ENCODE measurements at places on chromosomes 13 and 19. TPM values are rescaled to one million over a fixed set of nuclear protein-coding genes. Genes with fewer than 3 reads are reported as not detected.

CYP4F11 gene
- not detected for total RNA-seq

GRCh38 chr13:49113526-49114286 lies 106.4 kb upstream of the MLNR start:
- H3K4me3 ChIP-seq = peak overlapping the region; percentile 46
- DNase-seq = no peak
- no peaks in the 10 kb centered on the region for H3K4me1 ChIP-seq
- H3K27ac ChIP-seq = peak overlapping the region; percentile 54

DNA sequence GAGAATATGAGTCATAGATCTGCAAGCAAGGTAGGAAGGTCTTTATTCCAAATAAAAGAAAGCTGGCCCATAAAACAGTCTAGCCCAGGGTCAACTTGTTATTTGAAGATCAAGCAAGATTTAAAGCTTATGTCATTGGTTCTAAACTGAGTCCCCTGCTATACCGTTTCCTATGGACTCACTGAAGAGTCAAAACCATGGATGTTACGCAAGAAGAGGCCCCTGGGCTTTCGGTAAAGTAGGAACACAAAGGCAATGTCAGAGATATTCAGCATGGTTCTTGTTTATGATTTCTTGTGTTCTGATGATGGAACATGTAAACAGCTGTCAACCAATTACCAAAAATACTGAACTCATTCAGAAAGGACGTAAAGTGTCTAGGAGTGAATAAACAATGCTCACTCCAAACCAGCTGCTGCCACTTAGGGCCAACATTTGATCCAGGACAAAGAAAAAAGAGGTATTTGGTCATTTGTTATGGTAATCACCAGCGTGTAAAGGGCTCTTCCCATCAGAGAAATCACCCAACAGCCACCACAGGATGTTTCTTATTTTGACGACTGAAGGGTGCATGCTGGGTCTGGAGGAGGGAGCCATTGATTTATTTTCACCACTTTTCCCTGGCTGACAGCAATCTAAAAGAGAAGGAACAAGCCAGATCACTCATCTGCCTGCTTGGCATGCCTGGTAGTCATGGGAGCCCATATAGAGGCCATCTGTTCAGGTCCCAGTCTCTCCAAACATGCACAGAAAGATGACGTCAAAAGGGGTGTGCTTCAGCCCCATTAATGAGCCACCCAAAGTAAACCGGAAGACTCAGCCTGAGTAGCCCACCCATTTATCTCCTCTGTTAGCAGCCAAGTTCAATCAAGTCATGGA lies 68.3 kb downstream of the FGF14 start:
- no peak overlapping the region for H3K4me3 ChIP-seq
- no peaks in the 10 kb centered on the region for H3K36me3 ChIP-seq
- DNase-seq = no peak
- no peaks in the 10 kb centered on the region for H3K4me1 ChIP-seq
- no peaks in the 10 kb centered on the region for H3K27me3 ChIP-seq

DNA sequence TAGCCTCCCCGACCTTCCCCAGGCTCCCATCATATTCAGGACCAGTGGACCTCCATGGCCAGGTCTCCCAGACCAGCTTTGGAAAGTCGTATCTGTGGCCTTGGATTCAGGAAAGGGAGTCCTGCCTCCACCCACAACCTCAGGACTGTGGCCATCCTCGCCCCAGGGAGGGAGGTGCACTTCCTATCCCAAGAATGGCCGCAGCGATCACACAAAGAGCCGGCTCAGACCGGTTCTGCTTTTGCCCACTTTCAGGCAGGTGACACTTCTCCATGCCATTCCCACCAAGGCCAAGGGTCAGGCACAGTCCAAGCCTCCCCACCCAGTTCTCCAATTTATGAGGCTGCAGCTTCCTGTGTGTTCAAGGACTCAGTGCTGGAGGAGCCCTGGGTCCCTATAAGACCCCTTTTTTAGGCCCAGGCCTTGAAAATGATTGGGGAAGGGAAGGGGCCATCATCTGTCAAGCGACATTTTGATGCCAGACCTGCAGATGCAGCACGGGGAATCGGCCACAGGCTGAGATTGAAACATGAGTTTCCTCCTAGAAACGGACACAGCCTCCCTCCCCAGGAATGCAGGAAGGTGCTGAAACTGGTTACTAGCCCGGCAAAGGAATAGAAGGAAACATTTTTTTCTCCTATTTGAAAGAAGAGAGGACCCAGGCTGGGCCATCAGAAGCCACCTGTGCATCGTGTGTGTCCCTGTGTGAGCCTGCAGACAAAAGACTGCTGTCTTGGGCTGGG lies 65.6 kb upstream of the USE1 start:
- peaks cover 52% of the 10 kb centered on the region for H3K36me3 ChIP-seq
- no peaks in the 10 kb centered on the region for H3K4me1 ChIP-seq
- no peak overlapping the region for H3K27ac ChIP-seq
- H3K27me3 ChIP-seq = no peaks in the 10 kb centered on the region

- H3K27me3 ChIP-seq = no peaks in the 10 kb centered on the region
- no peak overlapping the region for H3K4me3 ChIP-seq
- H3K4me1 ChIP-seq = no peaks in the 10 kb centered on the region
- DNase-seq = peak; percentile 38
- no peaks in the 10 kb centered on the region for H3K36me3 ChIP-seq
Observed at GRCh38 chr13:85638815-85639393, 160.3 kb downstream of the SLITRK6 start.

VN1R4 gene
- not detected for total RNA-seq

- H3K4me3 ChIP-seq = no peak overlapping the region
- DNase-seq = peak; percentile 75
- H3K27ac ChIP-seq = no peak overlapping the region
- peaks cover 17% of the 10 kb centered on the region for H3K4me1 ChIP-seq
- no peaks in the 10 kb centered on the region for H3K36me3 ChIP-seq
Observed at GRCh38 chr13:79775830-79776229, 294.9 kb downstream of the NDFIP2 start.

- no peak overlapping the region for H3K4me3 ChIP-seq
- H3K27ac ChIP-seq = no peak overlapping the region
- H3K4me1 ChIP-seq = no peaks in the 10 kb centered on the region
- DNase-seq = peak; percentile 86
- no peaks in the 10 kb centered on the region for H3K36me3 ChIP-seq
- H3K27me3 ChIP-seq = no peaks in the 10 kb centered on the region
Observed at GRCh38 chr19:54517483-54517882, 14.9 kb downstream of the LAIR2 start.

GRCh38 chr13:99796175-99796819 lies 175.3 kb downstream of the ZIC5 start:
- peaks cover 14% of the 10 kb centered on the region for H3K4me1 ChIP-seq
- no peak overlapping the region for H3K4me3 ChIP-seq
- no peaks in the 10 kb centered on the region for H3K27me3 ChIP-seq
- no peak overlapping the region for H3K27ac ChIP-seq
- peak; percentile 92 for DNase-seq

DNA sequence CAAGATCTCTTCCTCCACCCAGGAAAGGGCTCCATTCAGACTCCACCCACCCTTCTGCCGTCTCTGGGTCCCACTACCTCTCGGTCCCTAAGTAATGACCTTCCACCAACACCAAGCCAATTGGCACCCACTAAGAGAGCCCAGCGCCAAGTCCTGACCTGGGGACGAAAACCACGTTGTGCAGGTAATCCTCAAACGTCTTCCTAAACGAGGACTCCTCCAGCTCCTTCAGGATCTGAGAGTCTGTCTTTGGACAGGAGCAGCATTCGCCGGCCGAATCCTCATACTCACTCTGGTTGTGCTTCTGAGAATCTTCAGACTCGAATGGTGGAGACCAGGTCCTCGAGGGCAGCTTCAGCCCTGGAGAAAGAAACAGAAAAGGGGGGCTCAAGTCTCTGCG lies 83.1 kb downstream of the ZNF557 start:
- H3K4me3 ChIP-seq = no peak overlapping the region
- no peak for DNase-seq
- no peak overlapping the region for H3K27ac ChIP-seq

DAPK3 gene
- total RNA-seq = 89.9 TPM

GRCh38 chr13:60448907-60449510 lies 52.0 kb downstream of the TDRD3 start:
- H3K27me3 ChIP-seq = no peaks in the 10 kb centered on the region
- DNase-seq = peak; percentile 50
- H3K4me3 ChIP-seq = no peak overlapping the region
- H3K27ac ChIP-seq = no peak overlapping the region
- no peaks in the 10 kb centered on the region for H3K36me3 ChIP-seq
- H3K4me1 ChIP-seq = no peaks in the 10 kb centered on the region

ZNF611 gene
- total RNA-seq = 76.3 TPM

Measured in endodermal cell (in vitro differentiated cells).